Stimulated activated CD8-positive, alpha-beta memory T cell treated with anti-CD3 and anti-CD28 coated beads, Interleukin-2, amount 100 ng/mL, for 48 hours (primary cell): ENCODE measurements at places on chromosomes 5 and 9.

DNA sequence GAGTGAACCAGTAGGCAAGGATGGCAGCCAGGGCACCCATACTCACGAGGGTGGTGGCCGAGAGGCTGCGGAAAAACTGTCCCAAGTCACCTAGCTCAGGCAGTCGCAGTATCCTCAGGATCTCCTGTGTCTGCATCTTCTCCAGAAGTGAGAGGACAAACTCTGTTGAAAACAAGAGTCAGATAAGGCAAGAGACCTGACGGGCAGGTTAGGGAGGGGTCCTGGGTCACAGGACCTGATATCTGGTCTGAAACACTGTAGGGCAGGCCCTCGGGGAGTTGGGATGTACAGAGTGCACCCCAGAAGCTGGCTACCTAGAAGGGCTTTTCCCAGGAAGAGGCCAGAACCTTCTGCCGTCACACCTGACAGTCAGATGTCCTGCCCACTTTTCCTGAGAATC, 17.4 kb downstream of the ACSL6 start:
- no peak for DNase-seq

DNA sequence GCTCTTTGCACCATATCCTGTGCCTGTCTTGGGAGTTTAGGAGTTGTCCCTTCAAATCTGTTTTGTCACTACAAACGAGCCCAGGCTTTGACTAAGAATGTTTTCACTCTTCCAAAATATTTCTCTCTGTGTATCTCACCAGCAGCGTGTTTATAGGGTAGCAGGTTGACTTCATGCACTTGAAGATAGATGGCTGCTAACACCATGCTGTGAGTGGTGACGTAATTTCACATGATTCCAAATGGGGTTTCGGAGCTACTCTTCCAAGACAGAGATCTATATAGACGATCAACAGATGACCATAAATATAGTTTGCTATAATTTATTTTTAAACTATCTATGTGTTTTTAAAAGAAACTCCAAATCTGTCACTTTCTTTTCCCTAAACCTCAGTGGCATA, 30.6 kb downstream of the RORB start:
- no peak for DNase-seq

DNA sequence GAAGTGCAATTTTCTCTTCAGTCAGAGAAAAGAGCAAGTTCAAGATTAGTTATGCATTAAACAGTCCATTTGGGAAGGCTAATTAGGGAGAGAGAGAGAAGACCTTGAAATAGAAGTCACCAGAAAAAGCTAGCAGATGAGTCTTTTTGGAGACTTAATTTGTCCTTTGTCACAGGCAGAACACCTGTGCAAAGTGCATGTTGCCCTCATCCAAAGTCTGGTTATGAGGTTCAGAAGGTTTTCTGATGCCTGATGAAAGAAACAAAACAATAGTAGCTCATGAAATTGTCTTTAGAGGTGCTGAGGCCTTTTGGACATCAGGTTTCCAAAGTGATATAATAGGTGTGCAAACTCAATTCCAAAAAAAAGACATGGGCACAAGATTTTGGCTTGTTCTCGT, 199.3 kb downstream of the MAN2A1 start:
- DNase-seq = no peak

GRCh38 chr5:94281236-94281801, 337.1 kb downstream of the KIAA0825 start:
- DNase-seq = no peak

GRCh38 chr5:171426266-171426665, 6.8 kb downstream of the FGF18 start:
- no peak for DNase-seq

GRCh38 chr5:96790961-96791504, 16.7 kb downstream of the ERAP1 start:
- no peak for DNase-seq

GRCh38 chr9:104075801-104076753, 18.0 kb upstream of the SMC2 start:
- no peak for DNase-seq

DNA sequence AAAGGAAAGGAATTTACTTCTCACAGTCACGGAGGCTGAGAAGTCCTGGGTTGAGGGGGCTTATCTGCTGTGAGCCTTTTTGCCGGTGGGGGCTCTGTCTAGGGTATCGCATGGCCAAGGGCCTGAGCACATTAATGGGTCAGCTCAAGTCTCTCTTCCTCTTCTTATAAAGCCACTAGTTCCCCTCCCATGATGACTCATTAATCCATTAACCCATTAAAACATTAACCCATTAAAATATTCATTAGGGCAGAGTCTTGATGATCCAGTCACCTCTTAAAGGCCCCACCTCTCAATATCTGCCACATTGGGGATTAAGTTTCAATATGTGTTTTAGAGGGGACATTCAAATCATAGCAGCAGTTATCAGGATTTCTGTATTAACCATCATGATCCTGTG, 406.3 kb downstream of the SPOCK1 start:
- DNase-seq = no peak

GRCh38 chr9:125241863-125242739, 958 bp upstream of the HSPA5 start:
- DNase-seq = no peak

GRCh38 chr9:33446240-33446945, 1.0 kb downstream of the AQP3 start:
- DNase-seq = no peak

DNA sequence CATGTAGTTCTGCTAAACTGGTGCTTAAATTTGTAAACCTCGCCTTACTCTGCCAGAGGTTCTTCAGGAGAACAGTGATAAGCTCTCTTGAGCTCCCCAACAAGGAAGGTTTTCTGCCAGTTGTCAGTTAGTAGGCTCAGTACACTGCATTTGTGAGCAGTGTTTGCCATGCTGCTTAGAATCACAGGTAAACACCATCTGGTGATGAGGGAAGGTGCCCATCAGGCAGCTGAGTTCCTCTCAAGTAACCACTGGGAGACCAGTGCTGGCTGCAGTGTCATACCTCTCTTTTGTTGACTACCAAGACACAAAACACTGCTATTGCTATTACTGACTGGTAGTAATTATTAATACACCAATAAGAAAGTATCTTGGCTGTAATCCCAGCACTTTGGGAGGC, 186.2 kb upstream of the OTULINL start:
- no peak for DNase-seq

- DNase-seq = no peak
Measured at GRCh38 chr9:114250235-114250568, 72.7 kb upstream of the ORM1 start.

DNA sequence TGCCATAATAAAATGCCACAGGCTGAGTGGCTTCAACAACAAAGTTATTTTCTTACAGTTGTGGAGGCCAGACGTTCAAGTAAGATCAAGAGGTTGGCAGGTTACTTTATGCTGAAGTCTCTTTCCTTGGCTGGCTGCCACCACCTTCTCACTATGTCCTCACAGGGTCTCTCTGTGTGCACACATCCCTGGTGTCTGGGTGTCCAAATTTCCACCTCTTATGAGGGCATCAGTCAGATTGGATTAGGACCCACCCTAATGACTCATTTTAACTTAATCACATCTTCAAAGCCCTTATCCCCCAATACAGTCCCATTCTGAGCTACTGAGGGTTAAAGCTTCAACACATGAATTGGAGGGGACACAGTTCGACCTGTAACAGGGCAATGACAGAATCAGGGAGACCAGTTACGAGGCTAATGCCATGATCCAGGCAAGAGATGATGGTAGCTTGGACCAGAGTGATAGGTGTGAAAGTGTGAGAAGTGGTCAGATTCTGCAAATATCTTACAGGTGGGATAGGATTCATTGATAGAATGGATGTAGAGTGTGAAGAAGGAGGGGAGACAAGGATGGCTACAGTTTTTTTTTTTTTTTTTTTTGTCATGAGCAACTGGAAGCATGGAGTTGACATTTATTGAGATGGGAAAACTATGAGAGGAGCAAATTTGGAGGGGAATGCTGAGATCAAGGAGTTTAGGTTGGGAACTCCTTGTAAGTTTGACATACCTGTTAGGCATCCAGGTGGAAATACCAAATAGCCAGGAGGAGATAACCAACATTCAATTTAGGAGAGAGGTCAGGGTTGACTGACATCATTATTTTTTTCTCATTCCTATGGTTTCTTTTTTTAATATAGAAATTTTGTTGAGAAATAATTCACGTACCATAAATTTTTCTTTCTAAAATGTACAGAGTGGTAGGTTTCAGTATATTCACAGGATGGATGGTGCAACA, 39.6 kb upstream of the FGF1 start:
- DNase-seq = no peak

DNA sequence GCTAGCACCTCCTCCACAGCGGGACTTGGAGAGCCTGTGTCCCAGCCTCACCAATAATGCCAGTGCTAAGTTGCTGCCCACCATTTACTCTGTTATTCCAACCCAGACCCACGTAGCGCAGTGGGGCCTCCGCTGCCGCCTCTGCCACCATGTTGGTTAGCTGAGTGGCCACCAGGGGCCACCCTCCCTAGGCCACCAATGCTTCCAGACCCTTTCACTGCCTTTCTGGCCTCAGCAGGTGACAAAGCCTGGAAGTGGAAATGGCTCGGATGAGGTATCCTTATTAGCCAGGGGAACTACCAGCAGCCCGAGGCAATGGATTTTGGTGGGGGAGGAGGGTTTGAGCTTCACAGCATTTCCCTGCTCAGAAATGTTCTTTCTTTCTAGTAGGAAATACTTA, 110.1 kb downstream of the OSTF1 start:
- DNase-seq = no peak

DNA sequence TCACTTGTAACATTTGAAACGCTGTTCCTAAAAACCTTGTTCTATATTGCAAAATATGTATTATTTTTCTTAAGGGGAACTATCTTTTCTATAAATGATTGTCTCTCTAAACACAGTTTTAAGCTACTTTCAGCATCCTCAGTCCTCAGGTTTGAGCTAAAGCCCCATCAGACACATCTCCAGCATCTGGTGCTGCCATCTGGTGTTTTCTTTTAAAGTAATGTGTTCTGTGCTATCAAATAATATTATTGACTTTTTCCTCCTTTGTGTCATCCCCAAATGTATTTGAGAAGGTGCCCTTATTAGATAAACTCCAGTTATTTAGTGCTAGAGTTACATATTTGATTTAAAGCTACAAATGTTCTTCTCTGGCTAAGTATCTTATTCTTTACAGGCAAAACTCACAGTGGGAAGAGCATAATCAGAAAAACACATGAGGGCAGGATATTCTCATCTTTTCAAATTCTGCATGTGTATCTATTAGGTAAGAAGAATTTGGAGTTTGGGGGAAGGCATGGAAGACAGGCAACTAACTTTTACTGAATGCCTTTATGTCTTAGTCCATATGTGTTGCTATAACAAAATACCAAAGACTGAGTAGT, 27.5 kb downstream of the ZNF474 start:
- DNase-seq = no peak

DNA sequence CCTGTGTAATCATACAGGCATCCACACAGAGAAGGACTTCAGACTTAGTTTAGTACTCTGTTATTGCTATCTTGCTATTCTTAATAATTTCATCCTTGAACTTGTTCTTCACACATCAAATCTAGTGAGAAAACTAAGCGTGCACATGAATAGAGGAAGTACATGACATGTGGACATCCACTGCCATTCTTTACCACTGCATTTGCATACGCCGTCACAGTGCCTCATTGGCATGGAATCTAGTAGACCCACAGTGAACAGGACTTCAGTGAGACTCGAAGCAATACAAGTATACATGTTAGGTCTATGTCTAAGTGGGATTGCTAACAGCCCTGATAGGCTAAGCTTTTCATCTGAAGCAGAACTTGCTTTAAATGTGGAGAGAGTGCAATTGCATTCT, 592.1 kb downstream of the TLE4 start:
- no peak for DNase-seq

GRCh38 chr5:56279979-56280378, 46.8 kb upstream of the ANKRD55 start:
- no peak for DNase-seq

- DNase-seq = no peak
Measured at GRCh38 chr9:133601746-133602145, 7.4 kb downstream of the FAM163B start.

DNA sequence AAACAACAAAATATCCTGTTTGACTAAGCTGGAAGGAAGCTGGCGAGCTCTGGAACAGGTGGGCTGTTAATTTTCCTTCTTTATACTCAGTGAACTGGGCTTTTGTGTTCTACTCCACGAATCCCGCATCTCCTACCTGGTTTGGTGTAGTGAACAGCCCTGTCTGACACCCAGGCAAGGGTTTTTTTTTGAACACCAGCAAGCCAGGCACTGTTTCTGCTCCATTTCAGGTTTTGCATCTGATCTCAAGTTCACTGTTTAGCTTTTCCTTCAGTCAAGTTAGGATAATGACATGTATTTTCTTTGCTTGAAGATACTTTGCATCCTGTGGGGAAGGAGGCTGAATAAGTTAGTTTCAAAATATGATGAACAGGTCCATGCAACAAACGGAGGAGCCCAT, 204.5 kb downstream of the SEMA6A start:
- DNase-seq = no peak

- peak; percentile 5 for DNase-seq
Measured at GRCh38 chr9:1939926-1940368, 75.2 kb upstream of the SMARCA2 start.

- no peak for DNase-seq
Measured at GRCh38 chr9:99103901-99104458, 933 bp upstream of the TGFBR1 start.

DNA sequence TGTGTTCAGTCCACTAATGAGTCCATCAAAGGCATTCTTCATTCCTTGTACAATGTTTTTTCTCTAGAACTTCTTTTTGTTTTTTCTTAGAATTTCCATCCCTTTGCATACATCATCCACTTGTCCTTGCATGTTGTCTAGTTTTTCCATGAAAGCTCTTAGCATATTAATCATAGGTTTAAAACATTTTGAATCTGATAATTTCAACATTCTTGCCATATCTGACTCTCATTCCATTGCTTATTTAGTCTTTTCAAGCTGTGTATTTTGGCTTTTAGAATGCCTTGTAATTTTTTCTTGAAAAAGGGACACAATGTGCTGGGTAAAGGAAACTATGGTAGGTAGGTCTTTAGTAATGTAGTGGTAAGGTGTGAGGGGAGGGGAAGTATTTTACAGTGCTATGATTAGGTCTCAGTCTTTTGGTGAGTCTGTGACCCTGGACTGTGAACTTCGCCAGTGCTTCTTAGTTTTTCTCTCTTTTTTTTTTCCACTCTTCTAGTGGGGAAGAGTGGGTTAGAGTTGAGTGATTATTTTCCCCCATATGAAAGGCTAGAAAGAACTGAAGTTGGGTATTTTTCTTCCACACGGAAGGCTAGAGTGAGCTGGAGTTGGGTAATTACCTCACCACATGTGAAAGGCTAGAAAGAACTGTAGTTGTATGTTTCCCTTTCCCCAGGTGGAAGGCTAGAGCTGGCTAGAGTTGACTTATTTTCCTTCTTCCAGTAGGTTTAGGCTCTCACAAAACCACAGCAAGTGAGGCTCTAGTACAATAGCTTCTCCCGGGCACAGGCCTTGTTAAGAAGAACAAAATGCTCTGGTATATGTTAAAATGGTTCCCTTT, 172.1 kb downstream of the SNX18 start:
- DNase-seq = no peak

DNA sequence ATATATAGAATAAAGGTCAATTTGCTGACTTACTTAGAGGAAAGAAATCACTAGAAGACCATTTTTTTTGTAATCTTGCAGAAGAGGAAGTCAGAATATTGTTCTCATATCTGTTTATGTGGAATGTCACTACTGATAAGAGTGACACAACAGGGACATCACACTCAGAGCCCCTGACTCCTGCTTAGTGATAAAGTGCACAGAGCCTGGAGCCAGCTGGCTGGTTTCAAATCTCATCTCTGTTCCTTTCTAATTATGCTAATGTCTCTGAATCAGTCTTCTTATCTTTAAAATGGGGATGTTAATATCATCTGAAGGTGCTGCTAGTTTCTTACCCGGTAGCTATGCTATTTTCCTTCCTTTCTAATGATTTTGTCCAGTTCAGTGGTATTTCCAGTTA, 58.6 kb upstream of the LIFR start:
- no peak for DNase-seq

GRCh38 chr5:78597974-78598371, 50.6 kb downstream of the LHFPL2 start:
- no peak for DNase-seq
